Activated CD4-positive, CD25-positive, alpha-beta regulatory T cell (primary cell): ENCODE measurements at places on chromosomes 6 and 20.
A peak's percentile ranks its signal among the peaks of the same experiment; 100 is the strongest.

DNA sequence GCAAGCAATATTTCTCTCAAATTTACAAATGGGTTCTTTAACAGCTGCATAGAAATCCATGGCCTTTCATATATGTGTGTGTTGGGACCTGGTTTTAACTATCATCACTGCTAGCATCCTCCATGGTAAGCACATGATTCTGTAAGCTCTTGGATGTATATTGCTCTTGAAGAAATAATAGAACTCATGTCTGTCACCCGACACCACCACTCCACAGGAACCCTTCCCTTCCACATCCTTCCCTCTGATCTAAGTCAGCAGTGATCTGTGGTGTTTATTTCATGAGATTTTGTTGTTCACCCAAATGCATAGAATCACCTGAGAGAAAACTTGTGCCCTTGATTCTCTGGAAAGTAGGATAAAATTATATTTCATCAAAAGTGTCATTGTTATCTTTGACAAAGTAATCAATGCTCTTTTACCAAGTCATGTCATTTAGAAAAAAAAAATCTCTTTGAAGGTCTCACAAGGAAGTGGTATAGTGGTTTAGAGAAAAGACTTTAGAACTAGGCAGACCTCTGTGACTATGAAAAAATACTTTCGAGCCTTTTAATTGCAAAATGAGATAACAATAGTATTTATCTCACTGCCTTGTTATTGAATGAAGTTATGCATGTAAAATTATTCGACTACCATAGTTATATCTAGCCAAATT lies 649.8 kb upstream of the SLC35B3 start:
- DNase-seq = no peak

GRCh38 chr6:112268019-112268418 lies 13.7 kb upstream of the LAMA4 start:
- no peak for DNase-seq

DNA sequence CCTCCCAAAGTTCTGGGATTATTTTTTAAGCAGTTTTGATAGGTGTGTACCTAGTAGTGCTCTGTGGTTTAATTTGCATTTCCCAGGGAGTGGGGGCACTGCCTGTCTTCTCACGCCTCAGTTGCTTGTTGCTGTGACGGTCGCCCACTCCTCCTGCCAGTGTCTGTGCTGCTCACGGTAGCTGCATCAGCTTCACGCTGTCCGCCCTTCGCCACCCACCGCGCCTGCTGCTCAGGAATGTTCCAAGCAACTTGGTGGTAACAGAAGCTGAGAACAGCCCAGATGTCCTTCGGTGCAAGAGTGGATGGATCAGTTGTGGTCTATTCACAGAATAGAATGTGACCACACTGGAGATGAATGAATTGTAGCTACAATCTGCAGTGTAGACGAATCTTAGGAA lies 22.9 kb downstream of the DNAJC5 start:
- DNase-seq = no peak

- no peak for DNase-seq
These were observed 607.1 kb downstream of the COL12A1 start for GRCh38 chr6:74598462-74599393.

- DNase-seq = no peak
These were observed 6.6 kb upstream of the TGM2 start for GRCh38 chr20:38171675-38172043.

DNA sequence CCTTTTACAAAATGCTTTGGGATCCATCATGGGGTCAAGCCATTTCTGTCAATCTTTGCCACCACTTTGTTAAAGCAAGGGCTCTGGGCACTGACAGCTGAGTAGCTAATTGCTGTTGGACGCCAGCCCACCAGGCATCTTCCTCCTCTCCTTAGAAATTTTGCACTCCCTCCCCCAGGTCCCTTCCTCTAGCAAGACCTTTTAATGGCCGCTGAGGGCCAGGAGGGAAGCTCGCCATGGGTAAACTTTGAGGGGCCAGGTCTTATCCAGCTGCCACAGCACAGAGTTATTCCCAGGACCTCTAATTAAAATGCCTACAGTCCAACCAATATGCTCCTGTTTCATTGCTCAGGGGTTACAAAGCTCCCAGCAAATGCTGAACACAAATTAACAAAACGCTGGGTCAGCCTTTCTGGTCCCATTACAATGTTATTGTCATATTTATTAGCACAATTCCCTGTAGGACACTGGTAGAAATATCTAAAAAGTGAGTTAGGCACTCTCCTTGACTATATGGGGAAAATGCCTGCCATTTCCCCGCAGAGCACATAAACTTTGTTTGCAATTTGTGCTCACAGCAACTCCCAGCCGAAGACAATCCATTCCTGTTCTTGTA lies 16.8 kb downstream of the SCML4 start:
- no peak for DNase-seq

DNA sequence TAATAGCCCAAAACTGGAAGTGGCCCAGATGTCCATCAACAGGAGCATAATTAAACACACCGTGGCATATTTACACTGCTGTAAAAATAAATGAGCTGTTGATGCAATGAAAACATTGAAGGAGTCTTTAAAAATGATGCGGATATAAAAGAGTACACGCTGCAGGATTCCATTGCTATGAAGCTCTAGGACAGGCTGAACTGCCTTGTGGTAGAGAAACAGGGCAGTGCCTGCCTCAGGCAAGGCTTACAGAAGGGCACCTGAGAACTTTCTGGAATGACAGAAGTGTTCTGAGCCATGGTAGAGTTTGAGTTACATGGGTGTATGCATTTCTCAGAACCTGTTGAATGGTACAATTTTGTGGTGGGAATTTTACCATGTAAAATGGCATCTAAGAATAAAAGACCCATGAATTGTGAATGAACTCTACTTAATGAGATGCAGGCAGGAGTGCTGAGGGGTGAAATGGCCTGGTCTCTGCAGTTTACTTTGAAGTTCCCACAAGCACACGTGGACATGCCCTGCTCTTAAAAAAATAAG lies 45.3 kb upstream of the RIN2 start:
- no peak for DNase-seq

DNA sequence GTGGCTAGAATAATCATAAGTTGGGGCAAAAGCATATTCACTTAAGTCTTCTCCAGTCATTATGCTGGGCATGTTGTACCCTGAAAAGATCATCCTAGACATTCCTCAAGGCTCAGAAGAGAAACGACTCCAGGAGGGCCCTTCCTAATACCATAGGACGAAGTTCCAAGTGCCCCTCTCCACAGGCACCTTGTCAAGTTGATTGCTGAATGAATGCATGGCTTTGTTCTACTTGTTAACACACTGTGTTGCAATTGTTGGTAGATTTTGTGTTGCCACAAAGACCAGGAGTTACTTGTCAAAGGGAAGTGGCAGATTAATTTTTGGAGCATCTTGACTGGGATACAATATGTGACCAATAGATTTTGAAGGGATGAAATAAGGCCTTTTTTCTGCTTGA lies 194.3 kb upstream of the SMLR1 start:
- no peak for DNase-seq

DNA sequence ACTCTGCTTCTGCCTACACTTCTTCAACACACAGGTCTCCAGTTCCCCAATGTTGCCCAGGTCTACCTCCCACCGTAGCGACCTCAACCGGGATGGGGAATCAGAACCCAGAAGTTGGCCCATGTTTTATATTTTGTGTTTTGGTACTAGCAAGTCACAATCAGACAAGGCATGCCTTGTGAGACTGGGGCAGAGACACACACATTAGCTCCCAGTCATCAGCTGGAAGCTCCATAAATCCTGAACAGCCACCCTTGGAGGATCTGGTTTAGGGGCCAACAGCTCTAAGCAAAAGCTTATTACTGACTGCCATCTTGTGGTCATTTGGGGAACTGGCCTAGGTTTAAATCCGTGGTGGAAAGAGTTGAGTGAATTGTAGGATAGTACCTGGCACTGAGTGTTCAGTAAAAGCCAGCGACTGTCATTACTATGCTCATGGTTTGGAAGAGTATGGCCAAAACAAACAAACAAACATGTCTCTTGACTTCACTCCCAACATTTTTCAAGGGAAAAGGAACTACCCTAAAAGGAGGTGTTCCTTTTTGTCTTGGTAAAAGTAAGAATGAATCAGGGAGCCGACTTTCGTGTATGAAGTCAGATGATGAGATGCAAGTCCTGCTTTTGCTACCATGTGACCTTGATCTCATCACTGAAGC lies 40.5 kb downstream of the PIM1 start:
- peak; percentile 24 for DNase-seq

- no peak for DNase-seq
These were observed 62.3 kb upstream of the SNX9 start for GRCh38 chr6:157760589-157761330.
